ENCODE measurements at places on chromosomes 12 and 14.

DNA sequence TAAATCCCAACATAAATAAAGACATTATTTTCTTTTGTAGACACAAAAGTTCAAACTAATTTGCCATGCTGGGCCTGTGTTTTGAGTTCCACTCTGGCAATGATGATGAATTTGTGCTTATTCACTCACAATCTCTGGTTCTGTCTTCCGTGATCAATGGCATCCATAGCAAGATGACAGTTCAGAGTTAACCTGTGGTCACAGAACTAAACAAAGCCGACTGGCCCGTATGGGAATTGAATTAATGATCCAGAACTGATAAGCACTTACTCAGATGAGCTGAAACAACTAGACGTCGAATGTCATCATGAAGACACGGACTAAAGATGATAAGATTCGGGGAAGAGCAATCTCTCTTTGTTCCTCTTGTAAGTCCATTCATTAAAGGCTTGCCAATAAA, 81.6 kb downstream of the CAPZA3 start:
- no peak for DNase-seq

DNA sequence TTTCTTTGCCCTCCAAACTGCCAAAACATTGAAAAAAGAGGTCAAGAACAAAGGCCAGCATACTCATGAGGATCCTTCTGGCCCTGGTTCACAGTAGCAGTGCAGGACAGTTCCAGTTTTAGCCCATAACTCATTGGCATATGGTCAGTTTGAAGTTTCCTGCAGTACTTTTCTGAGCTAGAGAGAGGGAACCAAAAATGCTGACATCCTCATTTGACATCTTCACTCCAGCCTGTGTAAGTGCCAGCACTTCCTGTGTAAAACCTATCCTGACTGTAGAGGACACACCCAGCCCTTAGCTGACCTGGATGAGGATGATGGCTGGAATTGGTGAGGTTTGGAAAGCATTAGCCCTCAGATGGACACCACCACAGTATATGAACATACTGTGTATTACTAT, 84.1 kb downstream of the FGD4 start:
- no peak for DNase-seq

- DNase-seq: no peak
Observed at GRCh38 chr14:56195704-56196103, 77.5 kb downstream of the PELI2 start.

GRCh38 chr14:58785701-58786100, 147.9 kb downstream of the DACT1 start:
- DNase-seq: no peak

- no peak for DNase-seq
Observed at GRCh38 chr12:9096563-9097176, 19.0 kb downstream of the A2M start.

DNA sequence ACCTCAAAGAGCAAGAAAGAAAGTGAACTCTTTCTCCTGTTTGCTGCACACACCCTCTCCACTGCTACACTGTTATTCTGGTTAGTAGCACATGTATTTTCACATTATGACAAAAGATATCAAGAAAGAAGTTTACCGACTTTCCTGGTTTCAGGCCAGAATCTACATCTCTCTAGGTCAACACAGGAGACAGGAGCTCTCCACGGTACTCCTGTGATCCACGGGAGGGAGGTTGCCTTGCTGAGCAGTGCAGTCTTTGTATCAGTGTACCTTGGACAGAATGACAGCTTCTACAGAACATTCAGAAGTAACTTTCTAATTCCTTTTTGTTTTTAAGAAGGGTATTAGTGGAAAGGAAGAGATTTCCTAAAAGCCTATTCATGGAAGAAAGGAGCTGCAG, 805.6 kb downstream of the NRXN3 start:
- no peak for DNase-seq

DNA sequence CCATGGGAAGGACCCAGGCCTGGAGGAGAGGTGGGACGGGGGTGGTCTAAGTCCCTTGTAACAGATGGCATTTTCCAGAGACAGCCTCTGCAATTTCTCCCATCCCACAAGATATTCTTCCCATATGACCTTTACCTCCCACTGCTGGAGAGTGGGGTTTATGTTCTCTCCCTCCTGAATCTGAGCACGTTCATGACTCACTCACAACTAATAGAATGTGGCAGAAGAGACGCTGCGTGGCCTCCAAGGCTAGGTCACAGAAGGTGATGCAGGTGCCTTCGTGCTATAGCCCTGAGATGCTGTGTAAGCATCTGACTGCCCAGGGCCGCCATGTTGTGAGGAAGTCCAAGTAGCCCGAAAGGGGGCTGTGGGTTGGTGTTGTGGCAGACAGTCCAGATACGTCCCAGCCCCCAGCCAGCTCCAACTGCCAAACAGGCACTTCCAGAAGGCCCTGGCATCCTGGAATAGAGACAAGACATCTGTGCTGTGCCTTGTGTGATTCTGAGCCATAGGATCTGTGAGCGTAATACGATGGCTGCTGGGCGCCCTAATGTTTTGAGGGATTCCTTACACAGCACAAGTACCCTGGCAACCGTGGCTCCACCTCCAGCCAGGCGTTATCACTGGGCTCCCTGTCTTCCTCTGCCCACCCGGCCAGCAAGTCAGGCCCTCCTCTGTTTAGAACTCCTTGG, 56.1 kb upstream of the NCOR2 start:
- DNase-seq: no peak

DNA sequence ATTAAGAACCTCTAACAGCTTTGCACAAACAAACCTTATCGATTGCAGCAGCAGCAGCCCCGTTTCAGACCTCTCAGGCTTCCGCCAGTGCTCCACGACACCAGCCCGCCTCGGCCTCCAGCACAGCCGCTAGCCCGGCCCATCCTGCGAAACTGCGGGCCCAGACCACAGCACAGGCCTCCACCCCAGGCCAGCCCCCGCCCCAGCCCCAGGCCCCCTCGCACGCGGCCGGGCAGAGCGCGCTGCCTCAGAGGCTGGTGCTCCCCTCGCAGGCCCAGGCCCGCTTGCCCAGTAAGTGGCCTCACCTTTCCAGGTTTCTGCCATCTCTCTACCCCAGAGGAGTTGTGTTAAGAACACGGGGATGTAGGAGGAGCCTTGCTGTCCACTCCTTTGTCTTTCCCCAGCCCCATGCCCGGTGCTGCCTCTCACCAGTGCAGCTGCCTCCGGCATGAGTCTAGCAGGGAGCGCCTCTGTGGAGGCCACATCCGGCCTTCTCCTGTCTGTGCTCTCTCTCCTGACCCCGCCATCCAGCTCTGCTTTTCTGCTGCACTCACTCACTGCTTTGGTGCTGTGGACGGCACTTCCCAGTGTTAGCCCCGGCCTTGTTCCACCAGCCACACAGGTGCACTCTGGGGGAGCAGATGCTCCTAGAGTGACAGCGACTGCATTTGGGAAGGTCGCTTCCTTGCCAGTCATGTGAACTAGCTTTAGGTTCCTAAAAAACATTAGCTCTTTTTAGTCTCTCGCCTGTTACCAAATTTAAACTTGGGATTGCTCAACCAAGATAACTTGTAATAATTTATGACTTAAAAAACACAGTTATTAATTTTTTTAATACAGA, 71.5 kb downstream of the EP400 start:
- DNase-seq: no peak

- no peak for DNase-seq
Observed at GRCh38 chr12:32988982-32989381, 92.4 kb upstream of the PKP2 start.

- DNase-seq: no peak
Observed at GRCh38 chr14:86989285-86989684, 1003.7 kb downstream of the GALC start.

GRCh38 chr12:7108796-7109571, at the start of gene C1RL:
Gene C1RL (minus strand): TSS chr12:7109214. CDS start chr12:7109180, 34 bp downstream.
- DNase-seq: peak; percentile 93

DNA sequence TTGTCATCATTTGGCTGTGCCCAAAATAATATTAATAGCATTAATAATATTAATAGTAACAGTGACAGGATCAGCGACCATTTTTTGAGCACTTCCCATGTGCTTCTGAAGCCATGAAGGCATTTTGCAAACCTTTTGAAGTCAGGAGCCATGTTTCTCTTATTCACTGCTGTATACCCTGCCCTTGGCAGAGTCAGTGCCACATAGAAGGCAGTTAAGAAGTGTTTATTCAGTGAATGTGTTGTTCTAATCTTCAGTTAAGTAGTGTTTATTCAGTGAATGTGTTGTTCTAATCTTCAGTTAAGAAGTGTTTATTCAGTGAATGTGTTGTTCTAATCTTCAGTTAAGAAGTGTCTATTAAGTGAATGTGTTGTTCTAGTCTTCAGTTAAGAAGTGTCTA, 319.7 kb upstream of the NAV3 start:
- no peak for DNase-seq

DNA sequence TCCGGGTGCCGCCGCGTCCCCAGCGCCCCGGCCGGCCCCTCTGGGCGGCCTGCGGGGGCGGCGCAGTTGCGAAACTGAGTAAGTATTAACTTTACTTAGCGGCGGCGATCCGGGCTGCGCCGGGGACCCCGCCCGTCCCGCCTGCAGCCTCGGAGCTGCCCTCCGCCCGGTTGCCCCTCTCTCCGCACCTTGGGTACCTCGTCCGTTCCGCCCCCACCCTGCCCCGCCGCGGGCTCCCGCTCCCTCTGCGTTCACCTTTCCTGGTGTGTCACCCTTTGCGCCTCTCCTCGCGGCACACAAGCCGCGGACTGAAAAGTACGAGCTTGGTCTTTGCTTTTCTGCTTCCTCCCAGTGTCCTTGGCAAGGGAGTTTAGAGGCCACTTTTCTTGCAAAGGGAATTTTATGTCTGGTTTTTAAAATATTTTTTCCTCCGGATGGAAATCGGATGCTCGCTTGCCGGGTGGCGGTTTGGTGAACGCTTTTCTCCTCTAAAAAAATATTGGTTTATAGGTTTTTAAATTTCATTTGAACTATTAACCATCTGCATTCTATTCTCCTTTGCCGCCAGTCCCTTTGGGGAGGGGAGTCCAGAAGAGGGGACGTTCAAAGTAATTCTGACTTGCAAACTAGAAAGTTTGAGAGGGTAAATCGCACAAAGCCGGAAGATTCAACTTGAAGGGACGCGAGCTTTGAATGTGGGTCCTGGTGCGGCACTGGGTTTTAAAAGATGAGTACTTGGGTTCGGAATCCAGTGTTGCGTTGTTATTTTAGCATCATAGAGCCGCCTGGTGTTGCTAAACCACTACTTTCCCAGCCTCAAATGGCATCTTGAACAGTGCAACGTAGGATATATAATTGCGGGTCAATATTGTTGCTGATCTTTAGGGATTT, 834 bp downstream of the RASSF8 start:
- peak; percentile 64 for DNase-seq

All from testis (tissue), 5 donors.